Activated CD4-positive, alpha-beta T cell treated with anti-CD3 and anti-CD28 coated beads, Interleukin-2, amount 50 U/mL, for 16 hours (primary cell): ENCODE measurements at places on chromosomes 2 and 18.

DNA sequence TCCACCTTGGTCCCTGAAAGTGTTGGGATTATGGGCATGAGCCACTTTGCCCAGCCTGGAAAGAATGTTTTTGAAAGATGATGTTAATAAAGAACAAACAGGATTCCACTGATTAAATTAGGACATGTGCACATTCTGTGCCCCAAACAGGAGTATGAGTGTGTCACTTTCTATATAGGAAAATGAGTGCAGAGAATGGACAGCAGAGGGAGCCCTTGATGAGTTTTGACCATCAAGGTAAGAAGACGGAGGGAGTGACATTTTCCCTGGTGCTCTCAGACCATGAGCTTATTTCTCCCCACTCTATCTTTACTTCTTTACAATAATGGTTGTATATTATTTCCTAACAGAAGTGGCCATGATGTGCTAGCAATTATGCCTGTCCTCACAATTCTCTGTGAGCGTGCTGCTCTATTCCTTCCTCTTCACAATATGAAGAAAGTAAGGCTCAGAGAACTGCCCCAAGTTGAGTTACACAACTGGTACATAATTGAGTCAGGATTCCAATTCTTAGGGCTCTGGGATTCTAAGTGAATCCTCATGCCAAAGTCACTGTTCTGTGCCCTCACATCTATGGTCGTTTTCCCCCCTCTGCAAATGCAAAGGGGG is 20.6 kb downstream of the RPL37A start:
- DNase-seq: peak; percentile 75

- no peak for DNase-seq
Measured at GRCh38 chr2:201507725-201508124, 56.2 kb downstream of the STRADB start.

- DNase-seq: no peak
Measured at GRCh38 chr2:98607104-98607503, 1.2 kb downstream of the COA5 start.

DNA sequence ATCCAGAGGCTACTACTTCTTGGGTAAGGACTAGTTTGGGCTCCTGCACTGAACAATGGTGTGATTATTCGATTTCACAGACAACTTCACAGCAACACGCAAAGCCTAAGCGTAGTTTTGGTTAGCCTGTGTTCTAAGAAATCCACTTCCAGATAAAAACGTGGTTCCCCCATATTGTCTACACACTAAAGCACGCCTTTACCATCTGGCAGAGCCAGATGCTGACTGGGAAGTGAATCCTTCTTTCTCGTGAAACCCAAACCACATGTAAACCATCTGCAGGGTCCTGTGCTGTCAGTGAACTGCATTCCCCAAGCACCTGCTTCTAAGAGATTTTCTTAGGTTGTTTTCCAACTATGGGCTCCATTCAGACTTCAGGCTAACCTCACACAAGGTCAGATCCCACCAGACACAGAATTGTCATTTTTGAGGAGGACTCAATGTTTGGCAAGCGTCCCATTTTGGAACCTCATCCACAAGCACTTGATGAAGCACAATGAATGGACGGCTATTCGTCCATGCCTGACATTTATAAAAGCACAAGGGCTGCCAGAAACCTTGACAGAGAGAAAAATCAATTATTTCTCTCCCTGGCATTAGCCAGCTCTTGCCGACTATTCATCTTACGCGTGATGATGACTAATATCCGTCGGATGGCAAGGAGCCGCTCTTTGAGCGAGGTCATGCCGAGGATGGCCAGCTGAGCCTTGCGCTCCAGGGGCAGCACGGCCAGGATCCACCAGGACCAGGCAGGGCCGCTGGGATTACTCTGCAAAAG is 38.4 kb downstream of the LONRF2 start:
- peak; percentile 53 for DNase-seq

DNA sequence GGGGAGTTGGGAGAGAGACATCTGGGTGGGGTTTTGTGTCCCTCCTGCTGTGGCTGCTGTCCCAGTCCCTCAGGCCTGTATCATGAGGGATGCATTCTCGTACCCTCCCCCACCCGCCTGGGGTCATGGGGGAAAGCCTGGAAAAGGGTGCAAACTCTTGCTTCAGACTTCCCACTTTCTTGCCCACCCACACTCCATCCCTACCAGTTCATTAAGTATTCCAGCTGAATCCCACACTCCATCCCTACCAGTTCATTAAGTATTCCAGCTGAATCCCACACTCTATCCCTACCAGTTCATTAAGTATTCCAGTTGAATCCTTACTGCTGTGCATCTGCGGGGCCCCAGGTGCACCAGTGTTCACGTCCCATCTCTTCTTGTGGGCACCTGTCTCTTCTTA is 116.3 kb downstream of the ACAA2 start:
- no peak for DNase-seq

GRCh38 chr2:213544940-213545339 is 260.7 kb downstream of the SPAG16 start:
- DNase-seq: no peak

DNA sequence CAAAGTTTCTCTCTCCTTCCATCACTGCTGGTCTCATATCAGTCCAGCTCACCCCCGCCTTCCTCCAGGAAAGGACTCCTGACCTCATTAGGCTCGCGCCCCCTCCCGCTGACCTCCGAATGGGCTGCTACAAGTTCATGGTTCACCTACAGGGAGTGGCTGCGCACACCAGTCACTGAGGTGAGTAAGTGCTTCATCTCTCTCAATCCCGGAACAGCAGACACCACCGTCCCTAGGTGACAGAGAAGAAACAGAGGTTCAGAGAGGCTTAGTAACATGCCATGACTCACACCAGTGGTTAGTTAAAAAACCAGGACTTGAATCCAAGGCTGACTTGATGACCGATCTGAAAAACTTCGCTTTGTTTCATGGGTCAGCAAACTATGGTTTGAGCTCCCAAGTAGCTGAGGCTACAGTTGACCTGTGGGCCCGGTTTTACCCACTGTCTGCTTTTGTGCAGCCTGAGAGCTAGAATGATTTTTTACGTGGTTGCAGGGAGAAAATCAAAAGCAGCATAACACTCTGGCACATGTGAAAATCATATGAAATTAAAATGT is 42.0 kb downstream of the ZFP36L2 start:
- peak; percentile 83 for DNase-seq

DNA sequence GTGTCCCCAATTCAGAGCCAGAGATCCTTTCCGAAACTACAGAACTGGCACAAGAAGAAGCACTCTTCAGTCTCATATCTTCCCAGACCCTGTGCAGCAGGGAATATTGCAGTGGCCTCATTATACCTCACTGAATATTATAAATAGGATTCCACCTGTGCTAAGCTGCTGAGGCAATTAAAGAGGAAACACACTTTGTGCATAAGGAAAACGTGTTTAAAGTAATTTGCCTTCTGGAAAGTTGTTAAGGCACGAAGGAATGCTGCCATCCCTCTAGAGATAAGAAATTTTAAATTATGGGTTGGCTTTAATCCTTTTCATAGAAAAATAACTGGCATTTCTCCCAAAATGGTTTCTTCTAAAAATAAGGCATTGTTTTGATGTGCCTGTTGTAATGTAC is 233.3 kb downstream of the RAB3GAP1 start:
- no peak for DNase-seq

DNA sequence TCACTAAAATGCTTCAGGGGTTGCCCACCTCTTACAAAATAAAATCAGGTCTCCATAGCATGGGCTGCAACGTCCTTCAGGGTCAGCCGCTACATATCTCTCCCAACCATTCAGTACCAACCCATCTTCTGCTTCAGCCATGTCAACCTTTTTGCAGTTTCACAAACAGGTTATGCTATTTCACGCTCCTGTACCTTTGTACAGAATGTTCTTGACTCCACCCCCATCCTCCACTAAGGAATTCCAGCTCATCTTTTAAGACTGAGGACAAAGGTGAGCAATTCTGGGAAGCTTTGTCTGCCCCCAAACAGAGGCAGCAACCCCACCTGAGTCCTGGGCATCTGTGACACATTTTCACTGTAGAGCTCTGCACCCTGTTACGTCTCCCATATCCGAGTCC is 8.8 kb upstream of the EVA1A start:
- DNase-seq: no peak

DNA sequence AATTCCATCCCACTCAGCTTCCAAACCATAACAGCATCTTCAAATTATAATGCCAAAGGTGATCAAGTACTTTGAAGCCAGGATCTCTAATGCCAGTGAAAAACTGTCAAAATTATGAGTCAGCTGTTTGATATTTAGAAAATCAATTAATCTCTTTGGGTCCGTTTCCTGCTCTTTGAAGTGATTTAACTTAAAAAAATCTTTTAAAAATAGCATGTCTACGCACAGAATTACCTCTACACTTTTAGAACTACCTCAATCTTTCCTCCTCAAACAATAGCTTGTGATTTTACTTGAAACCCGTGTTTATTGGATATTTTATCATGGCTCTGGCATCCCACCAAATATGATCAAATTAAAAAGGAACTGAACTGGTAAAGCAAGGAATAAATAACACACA is 31.3 kb upstream of the TANK start:
- DNase-seq: no peak

DNA sequence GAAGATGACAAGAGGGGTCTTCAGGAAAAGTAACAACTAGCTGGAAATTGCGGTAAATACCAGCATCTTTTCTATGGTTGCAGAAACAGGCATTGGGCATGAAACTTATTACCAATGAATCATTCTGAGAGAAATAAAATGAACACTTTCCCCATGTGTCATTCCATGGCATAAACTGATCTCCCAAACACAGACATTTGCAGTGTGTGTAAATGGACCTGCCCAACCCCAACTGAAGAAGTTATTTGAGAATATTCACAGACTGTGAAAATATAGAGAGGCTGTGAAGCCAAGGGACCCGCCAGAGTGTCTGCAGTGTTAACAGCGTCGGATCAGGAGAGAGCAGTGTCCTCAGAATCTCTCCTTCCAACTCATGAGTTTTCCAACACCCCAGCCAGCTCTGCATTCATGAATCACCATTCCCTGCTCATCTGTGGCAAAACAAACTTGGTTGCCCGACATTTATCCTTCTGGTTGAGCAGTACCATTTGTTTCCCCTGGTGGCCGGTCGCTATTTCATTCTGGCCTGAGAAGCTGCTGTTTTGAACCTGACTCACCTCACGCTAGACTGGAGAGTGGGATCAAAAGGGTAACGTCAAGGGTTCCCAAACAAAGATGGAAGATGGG is 238.4 kb downstream of the PID1 start:
- DNase-seq: no peak

DNA sequence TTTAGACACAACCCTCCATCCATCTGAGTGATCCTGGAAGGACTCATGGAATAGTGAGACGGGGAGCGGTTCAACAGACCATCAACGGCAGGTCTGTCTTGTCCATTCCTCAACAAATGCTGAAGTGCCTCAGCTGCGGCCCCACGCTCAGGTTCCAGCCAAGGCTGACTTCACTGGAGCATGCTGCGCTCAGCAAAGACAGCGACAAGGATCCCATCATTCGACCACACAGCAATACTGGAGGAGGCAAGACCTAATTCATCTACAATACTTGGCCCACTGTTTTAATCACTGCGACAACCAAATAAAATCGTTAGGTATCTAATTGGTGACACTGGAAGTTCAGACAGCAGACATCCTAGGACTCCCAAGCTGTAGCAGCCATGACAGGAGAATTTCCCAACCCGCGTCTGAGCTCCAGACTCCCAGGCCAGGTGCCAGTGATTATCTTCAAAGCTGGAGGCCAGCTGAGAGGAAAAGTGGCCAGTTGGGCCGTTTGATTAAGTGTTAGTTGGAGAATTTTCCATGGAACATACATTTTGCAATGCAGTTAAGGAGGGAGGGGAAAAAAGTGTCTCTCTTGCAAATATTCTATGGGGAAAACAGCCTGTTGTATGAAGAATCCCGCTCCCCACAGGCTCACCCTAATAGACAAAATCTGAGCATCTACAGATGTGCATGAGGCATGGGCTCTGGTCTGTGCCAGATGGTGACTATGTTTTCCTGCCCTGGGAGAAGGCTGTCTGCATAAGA is 92.5 kb upstream of the SLC35G4 start:
- no peak for DNase-seq

DNA sequence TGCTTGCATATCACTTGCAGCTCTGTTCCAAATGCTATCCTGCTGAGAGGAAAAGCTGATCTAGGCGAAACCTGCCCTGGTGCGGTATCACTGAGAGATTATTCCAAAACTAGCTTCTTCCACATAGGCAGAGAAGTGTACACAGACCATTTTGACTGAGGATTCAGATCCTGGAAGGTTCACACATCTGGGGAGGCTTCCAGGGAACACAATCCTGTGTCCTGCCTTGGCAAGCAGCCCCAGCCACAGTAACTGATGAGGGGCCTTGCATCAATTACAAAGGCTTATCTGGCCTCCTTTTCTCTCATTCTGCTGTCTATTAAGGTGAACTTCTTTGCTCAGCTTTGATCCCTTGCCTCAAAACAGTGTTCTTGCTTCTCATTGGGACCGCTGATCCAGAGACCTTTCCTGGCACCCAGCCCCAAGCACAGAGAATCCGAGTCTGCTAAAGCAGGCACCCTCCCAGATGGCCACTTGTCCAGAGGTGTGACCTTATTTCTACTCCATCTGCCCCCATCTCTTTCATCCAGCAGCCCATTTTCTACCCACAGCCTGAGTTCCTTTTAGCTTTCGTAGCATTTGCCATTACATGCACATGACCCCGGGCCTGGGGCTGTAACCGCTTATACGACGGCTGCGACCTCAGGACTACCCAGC is 52.3 kb upstream of the ZFP36L2 start:
- no peak for DNase-seq

GRCh38 chr2:101328474-101329007 is 20.0 kb upstream of the RNF149 start:
- peak; percentile 86 for DNase-seq

- DNase-seq: no peak
Measured at GRCh38 chr2:1777156-1777555, 32.8 kb upstream of the PXDN start.

DNA sequence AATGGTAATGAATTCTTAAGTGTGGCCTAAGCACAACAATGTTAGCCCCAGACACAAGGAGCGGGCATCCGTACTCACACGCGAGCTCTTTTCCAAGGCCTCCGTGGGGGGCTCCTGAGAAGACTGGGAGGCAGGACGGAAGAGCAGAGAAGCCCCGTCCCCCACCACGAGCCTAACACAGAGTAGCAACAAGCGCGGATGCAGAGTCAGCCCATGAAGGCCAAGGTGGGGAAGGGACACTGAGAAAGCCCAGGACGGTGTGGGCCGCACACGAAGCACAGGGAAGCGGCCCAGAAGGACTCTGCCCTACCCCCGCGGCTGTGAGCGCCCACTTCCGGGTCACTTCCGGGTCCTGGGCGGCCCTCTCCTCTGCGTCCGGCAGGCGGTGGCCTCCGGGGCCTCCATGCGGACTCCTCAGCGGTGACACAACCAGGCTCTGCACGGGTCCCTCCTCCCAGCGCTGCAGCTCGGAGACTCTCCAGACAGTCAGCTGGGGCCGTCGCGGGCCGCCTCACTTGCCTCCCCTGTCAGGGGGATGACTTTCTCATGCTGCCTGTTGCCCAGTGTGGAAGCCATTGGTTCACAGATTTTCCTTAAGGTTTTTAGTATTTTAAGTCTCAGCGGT is 151.5 kb downstream of the MTCL1 start:
- no peak for DNase-seq

- DNase-seq: no peak
Measured at GRCh38 chr18:35811896-35812295, 160.6 kb upstream of the RMP24 start.
